ENCODE measurements at places on chromosomes 11 and 22.

- DNase-seq: no peak
These were observed 73.6 kb upstream of the TTLL12 start for GRCh38 chr22:43260331-43261231.

DNA sequence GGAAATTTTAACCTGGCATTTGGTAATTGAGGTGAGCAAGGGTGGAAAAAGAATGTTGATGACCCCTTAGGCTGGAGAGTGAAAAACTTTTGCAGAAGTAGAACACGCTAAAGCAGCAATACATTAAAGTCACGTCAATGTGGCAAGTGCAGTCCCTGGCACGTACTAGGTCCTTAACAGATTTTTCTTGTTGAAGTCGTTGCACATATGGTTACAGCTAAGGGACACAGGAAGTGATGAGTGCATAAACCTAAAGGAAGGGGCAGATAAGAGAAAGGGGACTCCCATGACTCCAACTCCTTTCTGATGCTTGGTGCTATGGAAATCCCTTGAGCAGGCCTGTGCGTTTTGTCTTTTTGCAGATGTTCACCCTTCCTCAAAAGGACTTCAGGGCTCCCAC lies 1.2 kb downstream of the ACCS start:
- no peak for DNase-seq

DNA sequence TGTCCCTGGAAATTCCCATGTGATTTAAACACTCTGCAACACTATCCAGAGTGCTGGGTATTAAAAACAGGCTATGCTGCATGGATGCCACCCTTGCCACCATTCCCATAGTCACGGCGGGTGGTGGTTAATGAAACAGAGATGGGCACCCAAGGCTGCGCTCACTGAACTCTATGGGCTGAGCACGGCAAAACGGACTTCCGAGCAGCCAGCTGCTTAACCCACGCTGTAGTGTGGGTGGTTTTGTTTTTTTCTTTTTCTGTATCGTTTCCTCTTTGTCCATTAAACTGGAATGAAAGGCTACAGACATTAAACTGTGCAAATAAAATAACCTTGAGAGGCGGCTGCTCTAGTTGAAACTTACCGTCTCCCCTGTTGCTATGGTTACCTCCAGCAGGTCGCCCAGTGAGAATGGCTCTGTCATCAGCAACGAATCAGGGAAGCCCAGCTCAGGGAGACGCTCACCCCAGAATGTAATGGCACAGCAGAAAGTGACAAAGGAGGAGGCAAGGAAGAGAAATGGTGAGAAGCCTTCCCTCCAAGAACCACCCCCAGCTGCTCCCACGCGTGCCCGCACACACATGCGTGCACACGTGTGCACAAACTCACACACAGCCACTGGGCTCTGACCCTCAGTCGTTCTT lies 102.1 kb downstream of the C11orf91 start:
- DNase-seq: no peak

GRCh38 chr11:35160902-35161597 lies 22.1 kb downstream of the CD44 start:
- no peak for DNase-seq

- DNase-seq: no peak
These were observed 2.4 kb upstream of the UVRAG start for GRCh38 chr11:75812542-75813040.

GRCh38 chr22:31295360-31295759 lies 3.1 kb upstream of the PIK3IP1 start:
- no peak for DNase-seq

DNA sequence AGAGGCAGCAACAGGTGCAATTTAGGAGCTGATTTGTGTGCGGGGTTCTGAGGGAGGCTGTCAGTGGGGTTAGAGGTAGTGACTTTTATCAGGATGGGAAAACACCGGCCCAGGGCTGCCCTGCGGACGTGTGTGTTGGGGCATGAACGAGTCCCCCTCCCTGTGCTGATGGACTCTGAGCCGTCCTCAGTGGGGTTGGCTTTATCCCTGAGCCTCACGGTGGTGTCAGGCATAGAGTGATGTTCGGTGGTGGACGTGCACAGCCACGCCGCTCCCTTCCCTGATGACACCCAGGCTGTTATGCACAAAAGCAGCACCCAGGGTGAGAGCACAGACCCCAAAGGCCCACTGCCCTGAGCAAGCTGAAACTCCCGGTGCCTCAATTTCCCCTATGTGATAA lies 809.1 kb downstream of the BRD1 start:
- no peak for DNase-seq
